Activated CD4-positive, alpha-beta T cell treated with anti-CD3 and anti-CD28 coated beads, Interleukin-2, amount 50 U/mL, for 24 hours (primary cell): ENCODE measurements at places on chromosomes 5 and 9.

GRCh38 chr5:83097689-83098231 lies 20.4 kb downstream of the XRCC4 start:
- DNase-seq, result no peak

GRCh38 chr9:106179191-106179590 lies 484.9 kb downstream of the TMEM38B start:
- no peak for DNase-seq

DNA sequence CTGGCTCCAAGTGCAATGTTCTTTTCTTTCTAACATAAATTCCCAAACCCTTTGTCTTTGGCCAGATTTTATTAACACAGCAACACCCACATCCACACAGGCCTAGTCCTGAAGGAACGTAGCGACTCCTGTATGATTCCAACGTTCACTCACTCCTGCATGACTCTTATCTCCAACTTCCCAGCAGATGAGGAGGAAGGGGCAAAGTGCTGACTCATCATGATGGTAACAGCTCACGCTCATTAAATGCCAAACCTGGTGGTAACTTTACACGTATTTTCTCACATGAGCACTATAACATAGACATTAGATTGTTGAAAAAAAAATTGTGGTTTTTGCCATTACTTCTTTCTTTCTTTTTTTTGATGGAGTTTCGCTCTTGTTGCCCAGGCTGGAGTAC lies 1349.5 kb downstream of the EFNA5 start:
- no peak for DNase-seq

DNA sequence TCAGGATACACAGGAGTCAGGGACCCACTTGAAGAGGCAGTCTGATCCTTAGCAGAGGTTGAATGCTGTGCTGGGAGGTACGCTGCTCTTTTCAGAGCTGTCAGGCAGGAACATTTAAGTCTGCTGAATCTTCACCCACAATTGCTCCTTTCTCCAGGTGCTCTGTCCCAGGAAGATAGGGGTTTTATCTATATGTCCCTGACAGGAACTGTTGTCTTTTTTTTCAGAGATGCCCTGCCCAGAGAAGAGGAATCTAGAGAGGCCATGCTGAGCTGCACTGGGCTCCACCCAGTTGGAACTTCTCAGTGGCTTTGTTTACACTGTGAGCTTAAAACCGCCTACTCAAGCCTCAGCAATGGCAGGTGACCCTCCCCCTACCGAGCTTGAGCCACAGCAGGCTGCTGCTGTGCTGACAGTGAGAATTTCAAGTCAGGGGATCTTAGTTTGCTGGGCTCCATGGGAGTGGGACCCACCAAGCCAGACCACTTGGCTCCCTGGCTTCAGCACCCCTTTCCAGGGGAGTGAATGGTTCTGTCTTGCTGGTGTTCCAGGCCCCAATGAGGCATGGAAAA lies 169.0 kb downstream of the FBXL17 start:
- no peak for DNase-seq

GRCh38 chr9:97935276-97935675 lies 2.7 kb downstream of the HEMGN start:
- no peak for DNase-seq

DNA sequence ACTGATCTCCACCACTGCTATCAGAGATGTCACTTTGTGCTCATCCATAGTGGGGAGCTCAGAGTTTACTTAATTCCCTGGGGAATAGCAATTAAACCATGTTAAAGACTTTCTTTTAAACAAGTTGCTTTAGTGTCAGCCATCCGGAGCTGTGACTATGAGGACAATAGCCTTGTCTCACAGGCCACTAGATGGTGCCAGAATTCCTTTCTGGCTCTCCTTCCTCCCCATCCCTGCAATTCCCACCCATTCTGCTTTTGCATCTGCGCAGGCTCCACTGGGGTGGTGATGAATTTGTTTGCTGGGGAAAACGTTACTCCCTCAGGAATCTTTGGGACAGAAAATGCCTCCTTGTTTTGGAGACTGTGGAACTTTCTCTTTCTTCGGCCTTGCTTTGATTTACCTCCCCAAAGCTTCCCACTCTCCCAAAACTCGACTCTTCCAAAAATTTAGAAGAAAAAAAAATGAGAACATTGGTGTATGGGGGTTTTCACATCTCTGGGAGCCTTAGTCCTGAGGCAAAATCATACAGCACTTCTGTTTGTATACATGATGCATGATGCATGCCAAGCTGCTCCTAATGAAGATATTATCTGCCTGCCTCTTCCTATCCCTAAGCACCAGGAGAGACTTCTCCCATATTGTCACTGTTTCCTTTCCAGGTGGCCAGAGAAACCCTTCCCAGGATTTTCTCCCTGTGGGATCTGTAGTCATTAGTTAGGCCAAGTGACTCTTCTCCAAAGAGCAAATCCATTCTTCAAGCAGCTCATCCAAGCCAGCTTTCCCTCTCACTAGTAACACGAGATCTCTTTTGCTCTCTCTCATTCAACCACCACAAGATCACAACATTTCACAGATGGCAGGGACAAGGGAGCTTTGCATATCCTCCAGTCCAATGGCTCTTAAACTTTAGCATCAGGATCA lies 466.1 kb downstream of the TLR4 start:
- no peak for DNase-seq

DNA sequence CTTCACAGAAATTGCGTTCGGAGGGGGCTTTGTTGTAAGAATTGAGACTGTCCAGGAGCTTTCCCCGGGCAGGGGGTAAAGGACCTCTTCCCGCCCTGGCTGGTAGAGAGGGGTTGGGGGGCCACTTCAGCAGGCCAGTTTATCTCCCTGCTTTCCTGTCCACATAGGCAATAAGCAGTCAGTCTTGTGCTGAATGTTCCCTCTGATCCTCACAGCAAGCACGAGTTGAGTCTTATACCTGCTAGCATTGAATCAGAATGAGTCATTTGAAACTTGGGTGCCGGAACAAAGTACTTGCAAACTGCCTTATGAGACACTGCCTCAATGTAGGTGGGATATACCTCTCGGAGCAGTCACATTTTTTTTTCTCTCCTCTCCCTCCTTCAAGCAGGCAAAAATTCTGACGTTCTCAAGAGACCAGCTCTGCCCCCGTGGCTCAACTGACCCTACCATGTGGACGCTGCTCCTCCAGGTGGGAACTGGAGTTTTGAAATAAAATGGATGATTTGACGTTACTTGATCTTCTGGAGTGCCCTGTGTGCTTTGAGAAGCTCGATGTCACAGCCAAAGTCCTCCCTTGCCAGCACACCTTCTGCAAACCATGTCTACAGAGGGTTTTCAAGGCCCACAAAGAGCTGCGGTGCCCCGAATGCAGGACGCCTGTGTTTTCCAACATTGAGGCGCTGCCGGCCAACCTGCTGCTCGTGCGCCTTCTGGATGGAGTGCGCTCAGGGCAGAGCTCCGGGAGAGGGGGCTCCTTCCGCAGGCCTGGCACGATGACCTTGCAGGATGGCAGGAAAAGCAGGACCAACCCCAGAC lies 1.3 kb downstream of the SH3RF2 start:
- DNase-seq, result peak; percentile 18

- DNase-seq, result no peak
Measured at GRCh38 chr5:1669276-1670155, 130.1 kb downstream of the MRPL36 start.

- DNase-seq, result no peak
Measured at GRCh38 chr5:51202161-51202560, 181.1 kb upstream of the ISL1 start.

- no peak for DNase-seq
Measured at GRCh38 chr5:12022444-12022843, 118.2 kb upstream of the CTNND2 start.

- no peak for DNase-seq
Measured at GRCh38 chr5:141328231-141328630, 2.1 kb upstream of the PCDHGA1 start.

GRCh38 chr5:177350776-177351391 lies 584 bp downstream of the LMAN2 start:
- DNase-seq, result no peak

DNA sequence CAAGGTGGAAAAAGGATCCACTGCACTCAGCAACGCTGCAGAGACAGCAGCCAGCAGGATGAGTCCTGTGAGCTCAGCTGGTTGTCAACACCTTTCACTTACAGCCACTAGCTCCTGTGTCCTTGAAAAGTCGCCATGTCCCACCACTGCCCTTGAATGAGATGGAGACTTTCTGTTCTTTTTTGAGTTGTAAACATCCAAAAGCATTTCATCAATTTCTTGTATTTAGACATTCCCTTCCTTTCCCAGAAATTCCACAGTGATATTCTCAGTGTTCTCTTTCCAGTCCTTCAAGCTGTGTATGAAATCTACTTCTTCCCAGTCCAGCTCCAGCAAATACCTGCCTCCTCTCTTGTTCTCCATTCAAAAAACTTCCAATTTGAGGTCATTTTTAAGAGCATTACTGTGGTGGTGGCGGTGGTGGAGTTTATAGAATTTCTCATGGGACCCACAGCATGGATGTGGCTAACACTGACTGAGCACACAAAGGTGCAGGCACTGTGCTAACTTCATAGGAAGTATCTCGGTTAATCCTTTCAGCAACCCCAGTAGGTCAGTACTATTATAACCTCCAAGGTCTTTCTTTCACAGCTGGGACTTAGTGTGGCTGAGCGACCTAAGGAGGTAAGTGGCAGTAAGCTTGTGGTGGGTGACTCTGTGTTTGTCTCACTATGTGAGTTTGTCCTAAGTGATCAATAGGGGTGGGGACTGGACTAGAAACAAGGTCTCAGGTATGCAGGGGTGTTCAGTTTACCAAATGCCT lies 15.0 kb upstream of the GPX3 start:
- DNase-seq, result no peak

DNA sequence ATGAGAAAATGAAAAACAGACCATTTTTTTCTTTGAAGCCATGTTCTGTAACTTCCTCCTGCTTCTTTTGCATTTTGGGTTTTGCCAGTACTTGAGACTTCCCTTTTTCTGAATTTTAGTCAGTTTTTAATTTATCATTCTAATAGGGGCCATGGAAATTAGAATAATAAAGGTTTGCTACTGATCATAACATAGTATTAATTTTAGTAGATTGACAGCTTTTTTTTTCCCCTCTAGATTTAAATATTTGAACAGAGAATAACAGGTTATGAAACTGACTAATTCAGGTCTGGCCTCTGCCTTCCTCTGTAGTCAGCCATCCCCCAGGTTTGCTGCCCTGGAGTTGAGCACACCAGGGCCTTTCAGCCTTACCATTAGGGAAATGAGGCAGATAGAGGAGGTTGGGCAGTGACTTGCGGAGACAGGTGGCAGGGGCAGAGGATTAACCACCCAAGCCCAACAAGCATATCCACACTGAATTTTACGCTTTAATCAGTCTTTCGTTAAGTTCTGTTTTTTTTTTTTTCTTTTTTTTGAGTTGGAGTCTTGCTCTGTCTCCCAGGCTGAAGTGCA lies 80.1 kb upstream of the TNFAIP8 start:
- no peak for DNase-seq

DNA sequence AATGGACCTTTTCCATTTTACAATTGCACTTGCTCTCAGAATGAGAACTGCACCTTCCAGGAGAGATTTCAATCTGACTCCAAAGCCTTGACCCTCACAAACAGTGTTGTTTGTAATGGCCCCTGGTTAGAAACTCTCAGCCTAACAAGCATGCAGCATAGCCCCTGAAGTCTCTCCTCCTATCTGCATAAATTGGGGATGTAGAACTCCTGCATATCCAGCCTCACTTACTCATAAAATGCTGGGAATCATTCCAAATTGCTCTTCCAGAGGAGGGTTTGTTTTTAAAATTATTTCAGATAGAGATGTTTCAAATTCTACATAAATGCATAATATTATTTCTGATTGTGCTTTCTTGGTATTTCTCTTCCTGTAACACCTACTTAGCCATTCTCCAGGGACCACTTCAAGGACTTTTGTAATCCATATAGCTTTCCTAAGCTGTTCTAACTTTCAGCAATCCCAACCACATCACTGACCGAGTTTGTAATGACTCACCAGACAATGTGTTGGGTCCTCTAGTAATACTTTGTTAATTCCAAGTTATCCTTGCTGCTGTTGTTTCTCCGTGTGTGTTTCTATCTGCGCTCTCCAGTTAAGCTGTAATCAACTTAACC lies 143.8 kb upstream of the CCDC152 start:
- DNase-seq, result no peak

GRCh38 chr5:157877821-157878220 lies 18.9 kb upstream of the CLINT1 start:
- no peak for DNase-seq

DNA sequence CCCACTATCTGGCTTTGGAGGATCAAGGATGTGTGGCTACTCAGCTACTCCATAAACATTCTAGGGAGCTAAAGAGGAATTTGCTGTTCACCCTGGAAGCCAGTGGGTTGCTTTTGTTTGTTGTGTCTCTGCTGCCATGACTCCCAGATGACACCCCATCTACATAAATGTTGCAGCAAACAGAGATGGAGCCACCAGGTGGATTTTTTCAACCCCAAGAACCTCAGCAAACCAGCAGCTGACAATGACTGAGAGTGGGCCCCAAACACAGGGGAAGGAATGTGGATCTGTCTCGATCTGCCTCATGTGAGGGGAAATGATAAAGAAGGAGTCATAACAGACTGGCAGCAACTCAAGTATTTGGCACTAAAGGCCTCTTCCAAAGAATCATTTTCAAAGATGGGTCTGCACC lies 132.7 kb upstream of the TNC start:
- DNase-seq, result no peak

DNA sequence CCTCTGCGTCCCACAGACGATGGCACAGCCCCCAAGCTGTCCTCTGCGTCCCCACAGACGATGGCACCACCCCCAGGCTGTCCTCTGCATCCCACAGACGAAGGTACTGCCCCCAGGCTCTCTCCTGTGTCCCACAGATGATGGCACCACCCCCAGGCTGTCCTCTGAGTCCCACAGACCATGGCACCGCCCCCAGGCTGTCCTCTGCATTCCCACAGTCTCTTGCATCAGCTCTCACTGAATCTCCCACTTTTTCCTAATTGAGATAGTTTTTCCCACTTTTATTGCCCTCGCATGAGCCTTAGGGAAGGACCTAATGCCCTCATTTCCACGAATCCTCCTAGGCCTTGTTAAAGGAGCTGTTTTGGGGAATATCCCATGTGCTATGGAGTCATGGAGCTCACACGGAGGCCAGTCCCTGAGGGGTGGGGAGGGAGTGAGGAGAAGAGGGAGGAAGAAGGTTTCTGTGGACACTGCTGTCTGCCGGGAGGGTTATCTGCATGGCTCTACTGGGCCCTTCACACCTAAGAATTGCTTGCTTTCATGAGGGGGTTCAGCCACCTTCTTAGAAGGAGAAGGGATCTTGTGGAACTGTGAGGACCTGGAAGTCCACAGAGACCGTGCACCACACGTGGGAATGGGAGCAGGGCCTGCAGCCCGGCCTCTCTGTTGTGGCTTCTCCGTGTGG lies 58.2 kb upstream of the PTCH1 start:
- DNase-seq, result no peak

DNA sequence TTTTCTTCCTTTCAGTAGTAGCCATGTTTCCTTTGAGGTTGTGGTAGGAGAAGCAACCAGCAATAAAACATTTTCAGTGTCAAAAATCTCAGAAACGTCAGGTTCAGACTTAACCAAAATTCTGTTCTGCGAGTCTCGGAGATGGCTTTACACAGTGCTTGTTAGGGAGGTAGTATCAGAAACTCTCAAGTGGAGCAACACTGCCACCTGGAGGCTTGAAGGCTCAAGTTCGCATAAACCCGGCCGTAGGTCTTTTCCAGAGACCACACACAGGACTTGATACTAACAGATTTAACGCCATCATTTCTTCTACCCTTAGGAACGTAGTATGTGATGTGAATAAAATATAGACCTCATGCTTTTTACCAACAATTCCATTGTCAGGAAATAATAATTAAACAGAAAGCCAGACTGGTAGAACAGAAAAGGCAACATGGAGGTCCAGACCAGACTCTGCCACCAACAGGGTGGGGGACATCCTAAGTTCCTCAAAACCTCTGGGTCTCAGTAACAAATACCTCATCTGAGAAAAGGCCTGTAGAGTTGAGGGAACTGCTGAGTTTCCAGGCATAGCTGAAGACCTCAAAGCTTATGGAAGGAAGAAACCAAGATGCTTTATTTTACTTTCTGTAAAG lies 8.5 kb downstream of the PTGER4 start:
- DNase-seq, result peak; percentile 69
